ENCODE measurements at places on chromosomes 12 and 14.
A peak's percentile ranks its signal among the peaks of the same experiment; 100 is the strongest.

- DNase-seq, result no peak
Observed at GRCh38 chr12:49661746-49662145, 38.4 kb downstream of the PRPF40B start.

DNA sequence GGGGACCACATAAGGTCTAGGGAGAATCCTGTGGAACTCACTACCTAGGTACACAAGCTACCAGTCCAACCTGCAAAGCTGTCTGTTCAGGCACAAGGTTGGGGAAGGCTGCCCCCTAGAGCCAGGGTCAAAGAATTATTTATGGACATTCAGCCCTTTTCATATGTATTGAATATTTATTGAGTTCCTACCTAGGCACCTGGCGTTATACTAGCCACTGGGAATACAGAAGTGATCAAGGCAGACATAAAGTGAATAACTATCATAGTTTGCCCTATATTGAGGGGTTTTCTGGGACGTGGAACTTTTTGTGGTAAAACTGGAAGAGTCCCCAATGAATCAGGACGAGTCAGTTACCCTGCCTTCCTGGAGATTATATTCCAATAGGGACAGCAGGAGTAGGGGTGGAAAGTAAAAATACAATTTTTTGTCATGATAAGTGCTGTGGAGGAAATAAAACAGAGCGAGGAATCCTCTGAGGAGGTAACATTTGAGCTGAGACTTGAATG lies 5.8 kb upstream of the SLC48A1 start:
- peak; percentile 55 for DNase-seq

GRCh38 chr12:120534703-120535655 lies 823 bp downstream of the RNF10 start:
- peak; percentile 42 for DNase-seq

GRCh38 chr14:103418481-103418818 lies 33.2 kb downstream of the MARK3 start:
- no peak for DNase-seq

DNA sequence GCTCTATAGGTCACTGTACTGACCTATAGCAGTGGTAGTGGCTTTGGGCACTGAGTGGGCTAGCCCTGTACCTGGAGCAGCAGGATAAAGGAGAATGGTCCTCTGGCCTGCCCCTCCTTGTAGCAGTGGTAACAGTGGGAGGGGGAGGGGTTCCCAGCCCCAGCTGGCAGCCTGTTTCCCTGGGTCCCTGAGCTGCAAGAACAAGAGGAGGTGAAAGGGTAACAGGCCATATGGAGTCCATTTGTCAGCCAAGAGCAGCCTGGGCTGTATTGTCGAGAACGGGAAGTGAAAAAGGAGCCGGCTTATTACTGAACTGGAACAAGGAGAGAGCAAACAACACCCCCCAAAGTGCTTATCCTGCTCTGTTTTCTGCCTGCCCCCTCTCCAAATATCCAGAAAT lies 73.8 kb upstream of the SRSF5 start:
- no peak for DNase-seq

GRCh38 chr12:53746592-53747092 lies 5.1 kb downstream of the CISTR start:
- DNase-seq, result peak; percentile 74

- DNase-seq, result no peak
Observed at GRCh38 chr12:96982671-96983070, 75.6 kb downstream of the NEDD1 start.

DNA sequence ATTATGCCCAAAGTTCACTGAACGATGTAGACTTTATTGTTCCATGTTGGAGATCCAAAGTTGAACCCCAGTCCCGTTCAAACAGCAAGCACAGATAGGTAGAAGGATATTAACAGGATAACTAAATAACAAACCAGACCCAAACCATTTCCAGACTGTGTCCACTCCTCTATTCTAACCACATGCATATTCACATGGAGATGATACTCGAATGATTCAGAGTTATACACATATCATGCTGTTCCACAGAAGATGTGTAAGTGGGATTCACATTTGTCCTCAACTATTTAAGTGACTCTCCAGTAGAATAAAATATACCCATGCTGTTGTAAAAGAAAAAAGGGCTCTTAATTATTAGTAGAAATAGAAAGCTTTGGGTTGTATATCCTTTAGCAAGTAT lies 185.9 kb downstream of the ITPR2 start:
- DNase-seq, result no peak

GRCh38 chr14:101367421-101368261 lies 193.7 kb upstream of the DIO3 start:
- DNase-seq, result no peak

DNA sequence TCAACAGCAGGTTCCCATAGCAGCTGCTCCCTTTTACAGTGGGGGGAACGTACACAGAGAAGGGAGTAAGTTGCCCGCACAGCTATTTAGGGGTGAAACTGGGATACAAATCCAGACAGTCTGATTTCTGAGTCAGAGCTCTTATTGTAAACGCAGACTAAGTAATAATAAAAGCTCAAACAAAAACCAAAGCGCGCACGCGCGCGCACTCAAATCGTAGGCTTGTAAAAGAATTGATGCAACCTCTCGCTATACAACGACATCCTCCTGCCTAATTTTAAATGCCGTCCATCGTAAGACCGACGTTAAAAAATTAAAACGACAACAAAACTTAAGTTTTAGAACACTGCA lies 747 bp upstream of the DACT1 start:
- DNase-seq, result no peak

GRCh38 chr12:14810953-14811483 lies 3.0 kb downstream of the SMCO3 start:
- no peak for DNase-seq

GRCh38 chr14:21104448-21105060 lies 3.7 kb downstream of the TMEM253 start:
- peak; percentile 53 for DNase-seq

GRCh38 chr14:58820032-58820431 lies 182.3 kb downstream of the DACT1 start:
- DNase-seq, result no peak

GRCh38 chr12:109735825-109736551 lies 22.4 kb downstream of the FAM222A start:
- DNase-seq, result no peak

GRCh38 chr12:6768437-6768914 lies 2.3 kb downstream of the PTMS start:
- no peak for DNase-seq

DNA sequence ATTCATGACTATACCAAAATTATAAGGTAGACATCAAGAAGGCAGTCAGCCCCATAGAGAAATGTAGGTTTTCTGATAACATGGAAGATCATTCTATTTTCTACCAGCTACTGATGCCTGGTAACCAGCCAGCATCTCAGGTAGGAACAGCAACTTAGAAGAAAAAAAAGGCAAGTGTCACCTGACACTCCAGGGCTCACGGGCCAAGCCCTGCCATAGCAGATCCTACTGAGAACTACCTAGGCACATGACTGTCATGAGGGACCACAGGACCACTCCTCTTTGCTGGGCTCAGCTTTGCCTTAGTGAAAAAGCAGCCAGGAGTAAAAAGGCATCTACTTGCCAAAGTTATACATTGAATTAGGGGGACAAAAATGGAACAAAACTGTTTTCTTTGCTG lies 33.4 kb downstream of the CORO1C start:
- no peak for DNase-seq

DNA sequence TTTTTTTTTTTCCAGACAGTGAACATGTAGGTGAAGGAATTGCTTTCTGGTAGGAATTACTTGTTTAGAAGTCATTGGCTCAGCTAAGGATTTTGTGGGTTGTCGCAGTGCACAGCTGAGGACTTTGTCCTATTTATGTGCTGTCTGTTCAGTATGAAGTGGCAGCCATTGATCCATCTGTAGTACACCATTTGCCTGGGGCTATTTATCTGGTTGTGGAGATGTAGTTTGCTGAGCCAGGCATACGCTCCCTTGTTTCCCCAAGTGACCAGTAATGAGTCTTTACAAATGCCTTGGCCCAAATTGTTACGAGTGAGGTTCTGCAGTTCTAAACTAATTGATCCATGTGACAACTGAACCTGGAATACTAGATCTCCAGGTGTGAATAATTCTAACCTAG lies 140.1 kb downstream of the NRXN3 start:
- no peak for DNase-seq

GRCh38 chr14:45135156-45135555 lies 574 bp upstream of the FANCM start:
- no peak for DNase-seq

DNA sequence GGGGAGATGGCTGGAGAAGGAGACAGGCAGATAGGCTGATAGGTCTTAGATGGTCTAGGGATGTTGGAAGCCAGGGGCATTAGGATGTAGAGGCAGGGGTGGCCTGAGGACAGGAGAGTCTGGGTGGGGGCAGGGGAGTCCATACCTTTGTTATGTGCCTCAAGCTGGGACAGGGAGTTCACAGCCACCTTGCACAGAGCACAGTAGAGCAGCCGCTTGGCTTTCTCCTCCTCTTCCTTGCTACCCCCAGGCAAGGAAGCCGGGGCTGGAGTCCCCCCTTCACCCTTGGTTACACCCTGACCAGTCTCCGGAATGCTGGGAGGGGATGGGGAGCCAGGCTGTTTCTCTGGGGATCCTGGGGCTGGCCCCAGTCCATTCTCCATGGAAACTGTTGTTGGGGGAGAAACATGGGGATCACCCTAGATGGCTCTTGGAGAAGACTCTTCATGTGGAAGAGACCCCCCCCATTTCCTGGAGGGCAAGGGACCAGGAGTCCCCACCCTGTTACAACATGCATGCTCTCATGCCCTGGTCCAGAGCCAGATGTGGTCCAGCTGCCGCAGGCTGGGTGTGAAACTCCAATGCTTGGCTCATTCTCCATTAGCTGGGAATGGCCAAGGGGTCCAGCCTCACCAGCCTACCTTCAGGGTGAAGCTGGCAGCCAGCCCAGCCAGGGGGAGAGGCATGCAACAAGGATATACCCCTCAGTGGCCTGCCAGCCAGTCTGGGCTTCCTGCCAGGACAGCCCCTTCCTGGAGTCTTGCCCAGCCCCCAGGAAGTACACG lies 7.2 kb upstream of the GPR84 start:
- no peak for DNase-seq

DNA sequence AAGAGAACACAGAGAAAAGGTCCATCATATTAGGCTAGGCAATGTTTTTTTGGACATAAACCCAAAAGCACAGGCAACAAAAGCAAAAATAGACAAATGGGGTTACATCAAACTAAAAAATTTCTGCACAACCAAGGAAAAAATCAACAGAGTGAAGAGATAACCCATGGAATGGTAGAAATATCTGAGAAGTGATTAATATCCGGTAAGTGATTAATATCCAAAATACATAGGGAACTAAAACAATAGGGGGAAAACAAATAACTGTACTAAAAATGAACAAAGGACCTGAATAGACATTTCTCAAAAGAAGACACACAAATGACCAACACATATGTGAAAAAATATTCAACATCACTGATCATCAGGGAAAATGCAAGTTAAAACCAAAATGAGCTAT lies 4.3 kb downstream of the STYK1 start:
- DNase-seq, result no peak

DNA sequence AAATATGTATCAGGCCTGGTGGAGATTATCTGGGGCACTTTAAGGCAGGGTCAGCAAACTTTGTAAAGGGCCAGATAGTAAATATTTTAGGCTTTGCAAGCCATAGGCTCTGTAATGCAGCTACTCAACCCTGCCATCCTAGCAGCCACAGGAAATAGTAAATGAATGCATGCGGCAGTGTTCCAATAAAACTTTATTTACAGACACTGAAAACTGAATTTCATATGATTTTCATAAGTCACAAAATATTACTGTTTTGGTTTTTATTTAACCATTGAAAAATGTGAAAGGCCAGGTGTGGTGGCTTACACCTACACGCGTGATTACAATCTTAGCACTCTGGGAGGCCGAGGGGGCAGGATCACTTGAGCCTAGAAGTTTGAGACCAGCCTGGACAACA lies 3.2 kb upstream of the CAMKK2 start:
- no peak for DNase-seq

DNA sequence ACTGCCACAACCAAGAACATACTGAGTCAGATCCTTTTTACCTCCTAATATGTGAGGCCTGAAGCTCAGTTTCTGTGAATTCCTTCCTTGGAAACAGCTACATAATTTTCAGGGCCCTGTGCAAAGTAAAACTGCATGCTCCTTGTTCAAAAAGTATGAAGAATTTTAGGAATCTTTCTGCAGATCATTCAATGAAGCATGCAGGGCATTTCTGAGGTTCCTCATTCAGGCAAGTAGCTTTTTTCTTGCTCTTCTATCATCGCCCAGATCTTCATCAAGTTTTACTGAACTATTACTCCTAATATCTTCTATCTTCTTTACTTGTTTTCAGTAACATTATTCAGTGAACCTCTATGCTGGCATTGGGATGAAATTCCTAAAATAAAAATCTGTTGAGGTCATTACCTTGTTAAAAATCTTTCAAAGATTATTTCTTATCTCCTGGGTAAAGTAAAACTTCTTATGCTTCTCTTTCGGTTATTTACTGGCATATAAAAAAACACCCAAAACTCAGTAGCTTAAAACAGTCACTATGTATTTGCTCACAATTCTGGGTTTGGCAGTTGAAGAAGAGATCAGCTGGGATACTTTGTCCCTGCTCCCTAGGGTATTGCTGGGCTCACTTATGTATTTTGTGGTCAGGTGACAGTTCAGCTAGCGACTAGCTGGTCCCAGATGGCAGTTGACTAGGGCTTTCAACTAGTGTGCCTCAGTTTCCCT lies 42.6 kb upstream of the KRR1 start:
- DNase-seq, result no peak

DNA sequence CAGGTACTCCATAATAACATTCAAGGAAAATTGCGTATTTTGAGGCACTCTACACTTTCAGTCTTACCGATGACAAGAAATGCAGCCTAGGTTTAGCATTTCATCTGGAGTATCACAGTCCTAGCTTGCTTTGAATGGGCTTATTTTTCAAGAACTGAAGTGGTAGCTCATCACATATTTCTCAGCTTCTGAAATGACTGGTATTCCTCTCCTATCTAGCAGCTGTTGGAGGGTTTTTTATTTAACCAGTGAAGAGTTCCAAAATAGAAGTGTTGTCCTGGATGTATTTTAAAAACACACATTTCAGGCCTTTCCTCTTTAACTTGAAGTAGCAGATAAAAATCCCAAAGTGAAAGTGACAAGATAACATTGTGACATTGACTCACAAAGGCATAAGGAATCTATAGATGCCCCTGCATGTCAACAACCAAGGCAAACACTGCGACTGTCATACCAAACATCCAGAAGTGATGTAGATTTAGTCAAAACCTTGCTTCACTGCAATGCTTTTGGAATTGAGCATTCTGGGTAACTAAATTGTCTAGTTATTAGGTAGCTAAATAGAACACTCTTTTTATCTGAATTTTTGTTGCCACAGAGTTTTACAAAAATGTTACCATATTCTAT lies 182.2 kb upstream of the FBXO33 start:
- no peak for DNase-seq

DNA sequence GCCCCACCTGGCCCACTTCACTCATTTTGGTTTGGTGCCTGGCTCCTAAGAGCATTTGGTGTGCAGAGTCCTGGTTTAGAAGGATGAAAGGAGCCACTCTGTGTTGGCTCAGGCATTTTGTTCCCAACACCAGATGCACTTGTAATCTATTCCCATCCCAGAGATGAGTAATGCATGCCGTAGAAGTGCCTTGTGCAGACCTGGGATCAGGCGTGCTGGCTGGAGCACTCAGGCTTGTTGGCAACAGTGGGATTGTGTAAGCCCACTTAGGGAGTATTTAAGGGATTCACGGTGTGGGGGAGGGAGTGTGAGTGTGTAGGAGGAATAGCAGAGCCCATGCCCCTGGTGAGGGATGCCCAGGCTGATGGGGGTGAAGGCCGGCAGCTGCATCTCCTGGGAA lies 501.5 kb upstream of the TBX3 start:
- no peak for DNase-seq
